ENCODE measurements at places on chromosomes 16 and 17.
A peak's percentile ranks its signal among the peaks of the same experiment; 100 is the strongest.

DNA sequence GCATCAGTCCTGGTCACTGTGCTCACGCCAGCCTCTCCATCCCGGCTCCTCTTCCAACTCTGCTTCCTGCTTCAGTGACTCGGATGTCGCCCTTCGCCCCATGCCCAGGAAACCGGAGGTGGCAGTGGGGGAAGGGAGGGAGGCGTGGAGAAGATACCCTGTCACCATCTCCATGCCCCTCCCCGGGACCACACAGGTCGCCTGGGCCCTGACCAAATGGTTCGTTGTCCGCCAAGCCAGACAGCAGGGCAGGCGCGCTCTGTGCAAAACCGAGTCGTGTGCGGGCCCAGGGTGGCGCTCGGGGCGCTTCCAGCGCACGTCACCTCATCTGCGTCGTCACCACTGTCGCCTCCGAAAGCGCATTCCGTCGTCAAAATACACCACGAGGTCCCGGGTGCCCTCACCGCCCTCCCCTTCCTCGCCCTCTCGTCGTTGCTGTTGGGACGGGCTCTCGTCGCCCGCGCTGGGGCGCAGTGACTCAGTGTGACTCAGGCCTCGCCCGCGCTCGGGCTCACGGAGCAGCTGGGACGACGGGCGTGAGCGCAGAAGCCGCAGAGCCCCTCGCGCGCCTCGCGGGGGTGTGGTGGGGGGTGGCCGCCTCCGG is 39.2 kb downstream of the ZNF778 start:
- DNase-seq, result peak; percentile 64

GRCh38 chr17:27631411-27631760 is 398 bp downstream of the LGALS9 start:
- no peak for DNase-seq

DNA sequence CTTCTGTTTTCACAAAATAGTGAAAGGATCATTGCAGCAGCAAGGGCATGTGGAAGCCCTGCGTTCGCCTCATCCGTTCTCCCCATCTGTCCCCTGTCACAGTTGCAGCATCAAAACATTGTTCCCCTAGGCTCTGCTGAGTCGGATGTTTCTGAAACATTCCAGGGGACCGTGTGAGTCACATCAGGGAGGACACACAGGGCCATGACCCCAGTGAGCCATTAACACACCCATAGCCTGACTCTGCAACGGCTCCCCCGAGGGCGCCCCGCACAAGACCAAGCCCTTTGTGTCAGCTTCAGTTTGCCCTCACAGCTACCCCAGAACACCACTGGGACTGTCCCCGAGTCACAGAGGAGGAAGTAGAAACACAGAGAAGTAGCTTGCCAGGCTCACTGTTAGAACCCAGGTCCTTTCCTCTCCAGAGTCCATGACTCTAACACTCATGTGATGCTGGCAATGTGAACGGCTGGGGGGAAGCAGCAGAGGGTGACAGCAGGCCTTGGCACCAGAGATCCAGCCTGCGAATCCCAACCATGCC is 63.3 kb upstream of the HSBP1 start:
- no peak for DNase-seq

DNA sequence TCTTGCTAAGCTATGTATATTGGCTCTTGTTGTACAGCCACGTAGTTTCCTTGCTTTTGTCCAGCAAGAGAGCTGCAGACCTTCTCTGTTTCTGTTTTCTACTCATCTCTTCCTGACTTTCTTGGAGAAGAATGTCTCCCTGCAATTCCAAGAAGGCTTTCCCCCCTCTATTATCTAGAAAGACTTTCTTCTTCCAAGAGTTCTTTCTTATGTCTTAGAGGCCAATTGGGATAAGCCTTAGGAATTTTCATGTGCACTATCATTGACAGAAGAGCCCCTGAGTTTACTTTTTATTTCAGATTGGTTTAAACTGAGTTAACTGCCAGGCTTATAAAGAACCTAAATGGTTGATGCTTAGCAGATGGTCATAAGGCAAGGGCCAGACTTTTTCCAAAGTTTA is 9.0 kb downstream of the CAPNS2 start:
- no peak for DNase-seq

DNA sequence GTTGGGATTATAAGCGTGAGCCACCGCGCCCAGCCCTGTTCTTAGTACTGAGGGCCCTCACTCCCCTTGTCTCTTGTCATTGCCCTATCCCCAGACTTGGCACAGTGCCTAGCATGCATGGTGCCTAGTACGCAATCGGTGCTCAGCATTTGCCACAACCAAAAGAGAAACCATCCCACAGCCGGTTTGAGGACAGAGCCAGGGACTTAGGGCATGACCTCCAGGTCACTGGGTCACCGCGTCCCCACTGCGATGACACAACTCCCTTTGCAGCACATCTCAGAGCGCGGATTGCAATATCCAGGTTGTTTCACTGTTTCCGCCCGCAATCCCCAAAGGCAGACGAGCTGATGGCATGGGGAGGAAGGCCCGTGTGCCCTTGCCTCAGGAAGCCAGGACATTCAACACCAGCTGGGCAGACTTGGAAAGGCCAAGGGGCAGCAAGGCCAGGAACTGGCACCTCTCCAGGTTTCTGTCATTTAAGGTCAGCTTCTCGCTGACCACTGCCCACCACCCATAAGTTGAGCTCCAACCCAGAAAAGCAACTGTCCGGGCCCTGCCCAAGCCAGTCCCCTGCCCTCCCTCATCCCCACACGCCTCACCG is 274.5 kb downstream of the MRTFB start:
- DNase-seq, result no peak

DNA sequence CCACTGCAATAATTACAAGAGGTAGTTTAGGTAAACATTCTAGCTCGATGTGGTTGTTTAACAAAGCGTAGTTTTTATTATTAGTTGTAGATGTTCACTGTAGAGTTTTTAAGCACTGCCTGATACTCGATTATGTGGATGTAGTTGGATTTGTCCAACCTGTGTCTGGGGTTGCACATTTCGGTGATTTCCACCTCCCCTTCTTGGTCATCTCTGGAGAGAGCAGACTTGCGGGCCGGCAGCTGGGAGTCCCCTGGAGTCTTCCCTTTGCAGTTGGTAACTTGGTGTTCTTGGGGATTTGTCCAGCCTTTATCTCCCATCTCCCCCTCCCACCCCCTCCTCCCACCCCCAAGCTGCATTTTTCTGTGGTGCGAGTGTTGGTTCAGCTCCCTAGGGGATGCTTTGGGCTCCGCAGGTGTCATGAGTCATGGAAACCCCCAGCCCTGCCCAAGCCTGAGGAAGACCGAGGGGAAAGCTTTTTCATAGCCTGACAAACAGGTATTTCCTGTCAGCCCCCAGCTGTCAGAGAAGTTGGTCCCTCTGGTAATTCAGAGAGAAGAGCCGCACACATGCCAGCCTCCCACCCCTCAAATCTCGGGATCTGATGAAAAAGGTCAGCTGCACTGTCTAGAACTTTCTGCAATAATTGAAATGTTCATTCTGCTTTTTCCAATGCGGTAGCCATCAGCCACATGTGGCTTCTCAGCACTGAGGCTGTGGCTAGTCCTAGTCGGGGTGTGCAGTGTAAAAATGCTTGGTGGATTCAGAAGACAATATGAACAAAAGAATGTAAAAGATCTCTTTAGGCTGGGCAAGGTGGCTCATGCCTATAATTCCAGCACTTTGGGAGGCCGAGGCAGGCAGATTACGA is 50.3 kb downstream of the KSR1 start:
- no peak for DNase-seq

DNA sequence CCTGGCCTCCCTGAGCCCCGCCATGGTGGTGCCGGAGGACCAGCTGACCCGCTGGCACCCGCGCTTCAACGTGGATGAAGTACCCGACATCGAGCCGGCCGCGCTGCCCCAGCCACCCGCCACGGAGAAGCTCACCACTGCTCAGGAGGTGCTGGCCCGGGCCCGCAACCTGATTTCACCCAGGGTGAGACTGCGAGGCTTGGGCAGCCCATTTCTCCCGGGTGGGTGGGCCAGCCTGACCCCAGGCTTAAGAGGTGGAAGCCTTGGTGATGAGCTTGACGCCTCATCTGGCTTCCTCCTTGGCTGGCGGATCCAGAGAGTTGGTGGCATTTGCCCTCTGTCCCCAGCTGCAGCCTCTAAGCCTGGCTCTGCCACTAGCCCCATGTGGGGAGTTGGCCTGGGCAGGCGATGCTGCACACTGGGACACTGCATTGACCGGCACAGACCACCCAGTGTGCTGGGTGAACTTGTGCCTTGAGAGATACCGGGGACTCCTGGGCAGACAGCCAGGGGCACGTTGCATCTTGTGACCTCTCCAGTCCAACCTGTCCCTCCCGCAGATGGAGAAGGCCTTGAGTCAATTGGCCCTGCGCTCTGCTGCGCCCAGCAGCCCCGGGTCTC is 3.0 kb downstream of the CDT1 start:
- DNase-seq, result no peak

DNA sequence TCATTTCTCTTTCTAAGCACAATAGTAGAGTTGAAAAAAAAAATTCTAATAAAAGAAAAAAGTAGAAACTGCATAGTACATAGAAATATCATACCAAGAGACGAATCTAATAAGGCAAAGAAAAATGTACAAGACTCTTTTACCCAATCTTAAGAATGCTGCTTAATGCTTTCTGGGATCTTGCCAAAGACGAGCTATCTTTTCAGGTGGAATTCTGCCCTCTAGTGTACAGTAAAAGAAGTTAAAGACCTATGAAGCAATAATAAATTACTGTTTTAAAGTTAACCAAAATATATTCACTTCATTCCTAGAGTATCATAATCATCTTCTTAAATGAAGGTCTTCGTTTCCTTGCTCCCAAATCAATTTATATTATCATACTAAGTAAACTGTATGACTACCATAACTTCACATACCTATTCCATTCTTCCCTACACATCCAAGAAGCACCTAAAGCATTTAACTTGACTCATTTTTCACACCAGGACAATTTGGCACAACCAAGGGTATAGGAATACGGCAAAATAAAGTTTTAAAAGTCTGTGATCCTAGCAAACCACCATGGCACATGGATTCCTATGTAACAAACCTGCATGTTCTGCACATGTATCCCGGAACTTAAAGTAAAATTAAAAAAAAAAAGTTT is 47.7 kb downstream of the CFDP1 start:
- no peak for DNase-seq

DNA sequence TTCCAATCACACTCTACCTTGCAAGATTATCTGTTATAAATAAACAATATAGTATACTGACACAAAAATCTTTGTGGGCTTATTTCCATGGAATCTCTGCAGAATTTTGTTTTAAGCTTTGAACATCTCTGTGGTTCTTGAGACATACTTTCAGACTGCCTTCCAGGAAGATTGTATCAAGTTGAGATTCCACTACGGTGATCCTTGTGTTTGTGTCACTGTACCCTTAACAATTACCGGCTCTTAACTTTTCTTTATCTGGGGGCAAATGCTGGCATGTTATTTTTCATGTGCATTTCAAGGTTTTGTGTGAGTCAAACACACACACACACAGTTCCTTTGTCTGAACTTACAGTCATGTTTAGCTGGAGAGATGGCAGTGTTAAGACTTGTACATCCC is 472.7 kb upstream of the HSBP1 start:
- DNase-seq, result no peak

- no peak for DNase-seq
Measured at GRCh38 chr17:915538-916201, 63.9 kb downstream of the NXN start.

DNA sequence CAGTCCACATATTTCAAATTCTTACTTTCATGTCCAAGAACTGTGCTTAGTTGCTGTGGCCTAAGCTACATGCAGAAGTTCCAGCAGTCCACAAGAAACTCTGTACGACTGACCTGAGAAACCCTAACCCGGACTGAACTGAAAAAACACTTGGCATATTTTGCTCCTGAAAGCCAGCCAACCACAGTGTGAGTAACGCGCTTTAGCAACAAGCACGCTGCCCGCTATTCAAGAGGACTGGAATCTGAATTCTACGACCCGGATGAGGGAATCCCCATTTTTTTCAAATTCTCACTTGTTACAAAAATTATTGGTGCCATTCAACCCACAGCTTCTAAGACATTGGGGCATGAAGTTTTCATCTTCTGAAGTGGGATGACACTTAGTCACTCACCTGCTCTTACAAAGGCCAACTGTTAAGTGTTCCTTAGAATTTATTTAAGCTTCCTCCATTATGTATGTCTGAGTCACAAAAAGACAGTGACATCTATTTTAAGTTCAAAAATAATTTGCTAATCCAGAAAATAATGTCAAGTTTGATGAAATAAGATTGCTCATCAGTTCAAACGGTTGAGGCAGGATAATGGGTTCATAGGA is 78.7 kb downstream of the CDYL2 start:
- no peak for DNase-seq

- DNase-seq, result no peak
Measured at GRCh38 chr16:25390761-25391160, 133.1 kb upstream of the ZKSCAN2 start.

GRCh38 chr16:27347930-27348685 is 34.3 kb downstream of the IL4R start:
- no peak for DNase-seq

- no peak for DNase-seq
Measured at GRCh38 chr16:20243731-20244281, 83.5 kb downstream of the GP2 start.
